GDM1 (cell line): ENCODE measurements at places on chromosomes 3 and 15.

- no peak for DNase-seq
Observed at GRCh38 chr3:160100610-160101009, 112.0 kb downstream of the IL12A start.

- no peak for DNase-seq
Observed at GRCh38 chr3:9474482-9474881, 77.1 kb downstream of the SETD5 start.

- no peak for DNase-seq
Observed at GRCh38 chr3:70980646-70981170, 602.8 kb downstream of the FOXP1 start.

DNA sequence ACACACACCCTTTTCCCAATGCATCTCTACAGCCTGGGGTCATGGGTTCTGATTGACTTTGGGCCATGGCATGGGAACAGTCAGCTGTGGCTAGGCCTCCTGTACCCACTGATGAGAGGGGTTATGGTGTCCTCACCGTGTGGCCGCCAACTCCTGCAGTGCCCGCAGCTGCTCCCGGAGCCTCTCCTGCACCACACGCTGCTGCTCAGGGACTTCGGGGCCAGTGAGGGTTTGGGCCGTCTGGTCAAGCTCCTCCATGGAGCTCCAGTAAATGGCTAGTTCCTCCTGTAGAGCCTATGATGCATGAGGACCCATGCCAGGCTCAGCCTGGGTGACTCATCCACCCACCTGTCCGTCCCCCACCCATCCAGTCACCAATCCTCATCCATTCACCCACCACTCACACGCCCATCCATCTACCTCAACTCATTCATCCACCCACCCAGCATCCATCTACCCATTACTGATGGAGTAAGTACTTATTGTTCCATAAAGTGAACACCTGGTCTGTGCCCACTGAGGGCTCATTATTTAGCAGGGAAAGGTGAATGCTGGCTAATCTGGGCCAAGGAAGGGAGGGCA lies 21.6 kb downstream of the SPTBN5 start:
- no peak for DNase-seq

- peak; percentile 8 for DNase-seq
Observed at GRCh38 chr15:70099967-70100473, 2.3 kb upstream of the TLE3 start.

DNA sequence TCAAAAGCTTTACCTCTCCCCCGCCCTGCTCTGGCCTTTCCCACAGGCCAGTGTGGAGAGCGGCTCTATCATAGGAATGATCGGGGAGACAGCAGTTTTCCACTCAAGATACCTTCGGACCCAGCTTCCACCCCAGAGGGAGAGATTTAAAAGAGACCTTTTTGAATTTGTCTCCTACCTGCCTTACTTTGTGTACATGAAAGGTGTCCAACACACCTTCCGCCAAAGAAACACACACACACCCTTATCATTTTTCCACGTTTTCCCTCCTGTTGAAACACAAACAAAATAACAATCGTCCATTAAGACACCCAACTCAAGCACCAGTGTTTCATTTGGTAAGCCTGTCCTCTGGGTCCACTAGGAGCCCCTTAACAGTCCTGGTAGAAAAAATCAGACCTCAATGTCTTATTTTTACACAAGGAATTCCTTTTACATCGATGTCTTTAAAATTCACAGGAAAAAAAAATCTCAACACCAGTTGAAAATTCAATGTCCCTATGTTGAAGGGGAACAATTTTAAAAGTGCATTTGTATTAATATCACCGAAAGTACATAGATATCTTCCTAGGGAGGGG lies 4.0 kb downstream of the HES1 start:
- DNase-seq = no peak

DNA sequence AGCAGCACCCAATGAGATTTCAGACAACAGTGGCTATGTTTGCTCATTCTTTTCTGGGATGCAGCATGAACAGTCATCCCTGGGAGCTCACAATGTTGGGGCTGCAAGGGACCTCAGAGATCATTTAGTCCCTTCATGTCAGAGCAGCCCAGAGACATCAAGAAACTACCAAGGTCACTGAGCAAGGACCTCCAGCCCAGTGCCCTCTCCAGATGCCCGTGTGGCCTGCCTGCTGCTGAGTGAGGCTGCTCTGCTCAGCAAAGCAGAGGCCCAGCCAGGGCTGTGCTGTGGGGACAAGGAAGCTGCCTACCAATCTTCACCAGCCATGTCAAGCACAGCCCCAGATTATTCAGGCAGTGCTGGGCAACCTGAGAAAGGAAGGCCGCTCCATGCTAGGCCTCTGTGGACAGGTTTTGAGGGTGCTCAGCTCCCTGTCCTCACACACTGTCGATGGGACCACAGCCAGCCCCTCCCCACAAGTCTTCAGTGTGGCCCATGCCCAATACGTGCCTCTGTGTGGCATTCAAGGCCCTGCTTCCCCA lies 99.7 kb downstream of the DAPK2 start:
- DNase-seq = no peak

DNA sequence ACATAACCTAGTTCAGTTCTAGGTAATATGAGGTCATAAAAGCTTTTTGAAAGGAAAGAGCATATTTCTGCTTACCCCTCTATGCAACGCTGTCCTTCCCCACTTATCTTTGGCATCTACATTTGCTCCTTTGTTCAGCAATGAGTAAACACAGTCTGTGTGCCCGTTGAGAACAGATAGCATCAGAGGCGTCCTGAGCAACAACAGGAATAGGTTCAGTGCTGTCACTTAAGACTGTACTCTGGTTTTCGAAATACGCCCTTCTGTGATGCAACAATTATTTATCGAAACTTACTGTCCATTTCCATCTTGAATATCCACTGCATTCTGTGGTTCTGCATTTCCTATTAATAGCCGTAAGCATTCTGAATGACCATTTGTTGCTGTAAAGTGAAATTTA lies 84.4 kb downstream of the BTD start:
- no peak for DNase-seq

DNA sequence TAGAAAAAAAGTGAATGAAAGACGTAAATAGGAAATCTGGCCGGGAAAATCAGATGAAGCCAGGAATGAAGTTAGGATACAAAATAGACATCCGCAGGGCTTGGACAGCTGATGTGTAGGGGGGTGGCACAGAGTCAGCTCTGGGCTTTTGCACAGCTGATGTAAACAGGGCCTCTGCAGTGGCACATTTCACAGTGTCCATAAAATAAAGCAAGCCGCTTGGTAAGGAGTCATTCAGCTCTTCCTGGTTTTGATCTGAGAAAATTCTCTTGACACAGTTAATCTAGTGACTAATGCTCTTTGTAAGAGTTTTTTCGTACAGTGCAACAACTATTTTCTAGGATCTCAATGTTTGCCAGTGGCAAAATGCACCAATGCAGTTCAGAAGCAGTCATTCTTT lies 153.3 kb downstream of the USP13 start:
- DNase-seq = no peak

- DNase-seq = no peak
Observed at GRCh38 chr15:66820481-66821176, 118.6 kb downstream of the SMAD6 start.

DNA sequence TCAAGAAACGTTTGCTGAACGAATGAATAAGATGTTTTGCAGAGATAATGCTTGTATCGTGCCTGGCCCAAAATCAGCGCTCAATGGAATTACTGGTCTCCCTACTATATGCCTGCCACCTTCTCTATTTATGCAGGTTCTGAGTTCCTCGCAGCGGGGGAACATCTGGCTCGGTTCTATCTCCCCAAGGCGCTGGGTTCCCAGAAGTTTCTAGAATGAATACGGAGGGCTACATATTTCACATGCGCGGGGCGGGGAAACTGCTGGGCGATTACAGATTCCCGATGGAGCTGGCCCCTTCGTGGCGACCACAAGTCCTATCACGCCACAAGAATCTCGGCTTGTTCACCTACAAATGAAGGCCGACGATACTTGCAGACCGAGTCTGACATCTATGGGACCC lies 411 bp upstream of the EIF2B5 start:
- no peak for DNase-seq
